AG08395 (cell line): ENCODE measurements at places on chromosomes 5 and 9.

- DNase-seq = no peak
These were observed 61.5 kb downstream of the CRB2 start for GRCh38 chr9:123417289-123418051.

DNA sequence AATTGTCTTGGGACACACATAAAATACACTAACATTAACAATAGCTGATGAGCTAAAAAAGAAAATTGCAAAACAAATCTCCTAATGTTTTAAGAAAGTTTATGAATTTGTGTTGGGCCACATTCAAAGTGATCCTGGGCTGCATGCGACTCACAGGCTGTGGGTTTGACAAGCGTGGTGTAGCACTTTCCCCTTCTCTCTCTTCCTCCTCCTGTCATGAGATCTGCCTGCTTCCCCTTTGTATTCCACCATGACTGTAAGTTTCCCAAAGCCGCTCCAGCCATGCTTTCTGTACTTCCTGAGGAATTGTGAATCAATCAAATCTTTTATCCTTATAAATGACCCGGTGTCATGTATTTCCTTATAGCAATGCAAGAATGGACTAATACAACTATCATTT, 178.0 kb downstream of the TLR4 start:
- DNase-seq = no peak

GRCh38 chr9:112921549-112921948, 30.9 kb upstream of the SLC46A2 start:
- peak; percentile 57 for DNase-seq

GRCh38 chr5:54344653-54345052, 34.3 kb upstream of the ARL15 start:
- DNase-seq = no peak

- DNase-seq = no peak
These were observed 8.5 kb upstream of the GPSM1 start for GRCh38 chr9:136318776-136319241.

DNA sequence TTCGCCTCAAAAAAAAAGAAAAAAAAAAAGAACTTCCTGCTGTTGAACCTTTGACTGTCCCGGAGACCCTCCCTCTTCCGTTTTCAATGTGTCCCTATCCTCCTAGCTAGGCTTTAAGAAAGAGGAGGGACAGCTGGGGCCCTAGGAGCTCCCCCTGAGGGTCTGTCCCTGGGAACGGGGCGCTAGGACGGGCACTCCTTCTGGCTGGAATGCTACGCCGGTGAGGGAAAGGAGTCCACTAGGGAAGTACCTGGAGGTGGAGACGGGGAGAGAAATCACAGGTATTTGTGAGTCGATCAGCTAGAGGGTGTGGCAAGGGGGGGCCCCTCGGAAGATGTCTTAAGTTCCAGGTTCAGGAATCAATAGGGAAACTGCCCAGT, 4.6 kb downstream of the SIT1 start:
- DNase-seq = no peak

DNA sequence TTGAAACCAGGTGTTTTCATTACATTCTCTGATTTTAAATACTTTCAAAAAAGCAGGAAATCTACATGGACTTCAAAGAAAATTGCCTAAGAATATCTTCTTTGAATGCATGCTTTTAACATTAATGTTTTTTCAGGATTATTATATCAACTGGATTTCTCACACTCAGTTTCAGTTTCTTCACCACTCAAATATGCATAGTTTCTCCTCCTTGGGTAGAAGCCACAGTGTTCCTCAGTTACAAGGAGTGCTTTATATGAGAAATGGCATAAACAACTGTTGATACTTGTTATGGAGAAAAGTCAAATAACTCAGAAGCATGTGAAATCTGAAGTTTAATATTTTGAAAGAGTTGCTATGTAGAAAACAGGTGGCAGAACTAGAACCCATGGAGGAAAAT, 196.9 kb downstream of the DMRTA1 start:
- no peak for DNase-seq

DNA sequence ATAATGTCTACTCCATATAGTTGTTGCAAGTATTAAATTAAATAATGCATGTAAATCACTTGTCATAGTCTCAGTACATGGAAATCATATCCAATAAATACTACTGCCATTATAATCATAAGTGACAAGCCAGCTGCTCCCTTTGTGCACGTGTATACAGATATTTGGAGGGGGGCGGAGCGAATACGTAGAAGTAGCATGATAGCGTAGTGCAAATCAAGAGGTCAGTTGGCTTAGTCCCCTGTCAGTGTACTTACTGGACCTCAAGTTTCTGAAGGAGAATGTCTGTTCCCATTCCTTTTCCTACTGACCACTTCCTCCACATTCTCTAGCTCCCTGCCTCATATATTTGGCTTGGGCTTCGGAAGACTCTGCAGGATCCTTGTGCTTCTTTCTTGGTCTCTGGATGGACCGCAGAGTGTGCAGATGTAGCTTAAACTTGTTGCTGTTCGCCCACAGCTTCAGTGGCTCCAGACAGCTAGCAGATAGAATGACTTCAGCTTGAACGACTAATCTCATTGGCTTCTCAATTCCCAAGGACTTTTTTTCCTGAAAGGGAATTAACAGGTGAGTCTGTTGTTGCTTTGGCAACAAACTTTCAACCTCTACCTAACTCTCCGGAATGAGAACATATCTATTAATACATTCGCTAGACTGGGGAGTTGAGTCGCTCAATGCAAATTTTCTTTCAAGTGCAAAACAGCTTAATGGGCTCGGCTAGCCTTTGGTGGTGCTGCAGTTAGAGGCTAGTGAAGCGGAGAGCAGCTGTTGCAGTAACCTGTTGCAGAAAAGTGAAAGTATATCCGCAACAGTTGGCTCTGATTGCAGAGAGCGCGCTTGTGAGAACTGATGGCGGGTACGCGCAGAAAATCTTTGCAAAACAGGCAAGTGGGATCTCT, at the start of gene PCDHB1:
TSS of gene PCDHB1 (plus strand) at position 753 of the 899 bp plus-strand sequence. CDS start at position 850, 97 bp downstream.
- DNase-seq = no peak
